ENCODE measurements at places on chromosomes 1 and 21. TPM values are rescaled to one million over a fixed set of nuclear protein-coding genes. Genes with fewer than 3 reads are reported as not detected.

CENPF gene
- 127 TPM for total RNA-seq

ARHGAP30 gene
- 273 TPM for total RNA-seq

TMPRSS15 gene
- not detected for total RNA-seq

THEM5 gene
- not detected for total RNA-seq

SHISAL2A gene
- total RNA-seq: 27.9 TPM

GUCA2A gene
- not detected for total RNA-seq

ACTA1 gene
- total RNA-seq: not detected

CFHR5 gene
- not detected for total RNA-seq

TMIGD3 gene
- total RNA-seq: 0.42 TPM

CDC20 gene
- total RNA-seq: 123 TPM

NR1I3 gene
- total RNA-seq: not detected

TTLL7 gene
- total RNA-seq: 2.3 TPM

CR1L gene
- total RNA-seq: 1.1 TPM

GBP3 gene
- 45.9 TPM for total RNA-seq

SPRR2D gene
- not detected for total RNA-seq

RGS7 gene
- not detected for total RNA-seq

DNA sequence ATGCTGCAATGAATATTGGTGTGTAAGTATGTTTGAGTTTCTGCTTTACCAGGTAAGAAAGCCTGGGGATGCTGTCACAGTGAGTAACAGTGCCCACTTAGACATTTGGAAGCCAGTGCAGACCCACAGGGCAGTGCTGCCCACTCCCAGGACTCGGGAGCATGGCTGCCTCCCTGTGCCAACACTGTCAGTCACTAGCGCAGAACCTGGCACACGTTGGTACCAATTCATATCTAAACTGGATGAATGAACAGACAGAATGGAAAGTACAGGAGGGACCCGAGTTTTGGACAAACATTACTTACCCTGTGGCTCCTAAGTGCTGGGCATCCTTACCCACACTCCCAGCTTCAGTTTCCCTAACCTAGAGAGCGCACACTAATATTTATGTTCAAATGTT, 1.6 kb upstream of the EVA1C start:
- no peak for DNase-seq
- H3K27ac ChIP-seq: peak overlapping the region; percentile 90
- peaks cover 30% of the 10 kb centered on the region for H3K4me1 ChIP-seq
- peak overlapping the region; percentile 92 for H3K4me3 ChIP-seq
- H3K27me3 ChIP-seq: no peaks in the 10 kb centered on the region
- H3K36me3 ChIP-seq: no peaks in the 10 kb centered on the region

DNA sequence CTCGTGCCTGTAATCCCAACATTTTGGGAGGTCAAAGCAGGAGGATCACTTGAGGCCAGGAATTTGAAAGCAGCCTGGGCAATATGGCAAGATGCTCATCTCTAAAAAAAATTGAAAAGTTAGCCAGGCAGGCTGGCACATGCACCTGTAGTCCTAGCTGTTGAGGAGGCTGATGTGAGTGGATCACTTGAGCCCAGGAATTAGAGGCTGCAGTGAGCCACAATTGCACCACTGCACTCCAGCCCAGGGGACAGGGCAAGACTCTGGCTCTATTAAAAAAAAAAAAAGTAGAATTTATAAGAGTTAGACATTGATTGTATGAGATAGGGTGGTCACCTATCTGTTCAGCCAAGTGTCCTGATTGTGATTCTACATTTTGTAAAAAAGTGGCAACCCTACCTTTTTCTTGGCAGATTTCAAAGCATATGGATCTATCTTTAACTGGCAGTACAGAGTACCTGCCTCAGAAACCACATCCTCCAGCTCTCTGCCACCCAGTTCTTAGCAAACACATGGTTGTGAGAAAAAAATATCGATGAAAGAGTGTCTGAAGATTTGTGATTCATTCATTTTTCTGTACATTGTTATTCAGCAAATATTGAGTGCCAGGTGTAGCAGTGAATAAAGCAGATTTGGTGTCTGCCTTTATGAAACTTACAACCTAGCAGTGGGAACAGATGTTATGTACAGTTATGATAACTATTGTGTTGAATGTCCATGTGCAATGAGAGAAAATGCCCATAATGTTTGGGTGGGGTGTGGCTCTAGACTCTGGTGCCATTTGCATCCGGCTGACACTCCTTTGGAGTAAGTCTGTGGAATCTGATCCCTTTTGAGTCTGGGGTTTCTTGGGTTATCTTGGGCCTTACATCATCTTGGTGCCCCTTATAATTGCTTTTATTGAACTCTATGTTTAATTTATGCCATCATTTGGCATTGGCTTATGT, 82.5 kb downstream of the ST3GAL3 start:
- H3K27me3 ChIP-seq: no peaks in the 10 kb centered on the region
- peaks cover 14% of the 10 kb centered on the region for H3K36me3 ChIP-seq
- H3K27ac ChIP-seq: peak overlapping the region; percentile 48
- peaks cover 15% of the 10 kb centered on the region for H3K4me1 ChIP-seq
- peak overlapping the region; percentile 41 for H3K4me3 ChIP-seq

DNA sequence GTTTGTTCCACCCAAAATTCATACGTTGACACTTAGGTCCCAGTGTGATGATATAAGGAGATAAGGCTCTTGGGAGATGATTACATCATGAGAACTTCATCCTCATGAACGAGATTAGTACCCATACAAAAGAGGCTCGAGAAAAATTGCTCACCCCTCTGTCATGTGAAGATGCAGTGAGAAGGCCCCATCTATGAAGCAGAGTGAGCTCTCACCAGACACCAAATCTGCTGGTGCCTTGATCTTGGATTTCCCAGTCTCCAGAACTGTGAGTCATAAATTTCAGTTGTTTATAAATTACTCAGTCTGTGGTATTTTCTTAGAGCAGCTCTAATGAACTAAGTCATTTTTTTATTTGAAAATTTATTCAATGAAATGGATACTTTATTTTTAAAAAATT, 42.6 kb upstream of the USP25 start:
- H3K4me1 ChIP-seq: peaks cover 5% of the 10 kb centered on the region
- H3K27me3 ChIP-seq: peaks cover 6% of the 10 kb centered on the region
- no peak overlapping the region for H3K4me3 ChIP-seq
- no peak for DNase-seq

DNA sequence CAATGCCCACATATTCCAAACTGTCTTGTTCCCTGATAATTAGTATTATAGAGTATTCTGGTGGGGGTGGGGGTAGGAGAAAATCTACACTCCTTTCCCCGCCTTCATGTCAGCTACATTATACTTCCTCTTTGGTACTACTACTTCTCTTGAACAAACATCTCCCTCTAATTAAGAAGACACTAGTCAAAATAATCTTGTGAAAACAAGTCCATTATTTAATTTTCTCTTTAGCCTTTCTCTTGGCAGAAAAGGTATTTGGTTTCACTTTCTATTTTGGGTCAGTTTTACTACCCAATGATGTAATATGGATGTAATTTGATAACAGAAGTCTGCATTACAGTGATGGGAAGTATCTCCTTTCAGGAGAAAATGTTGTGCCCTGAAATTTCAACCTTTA, 22.5 kb downstream of the NTMT2 start:
- H3K4me1 ChIP-seq: peaks cover 5% of the 10 kb centered on the region
- H3K4me3 ChIP-seq: peak overlapping the region; percentile 60
- H3K27ac ChIP-seq: peak overlapping the region; percentile 74
- peaks cover 2% of the 10 kb centered on the region for H3K36me3 ChIP-seq
- no peak for DNase-seq

DNA sequence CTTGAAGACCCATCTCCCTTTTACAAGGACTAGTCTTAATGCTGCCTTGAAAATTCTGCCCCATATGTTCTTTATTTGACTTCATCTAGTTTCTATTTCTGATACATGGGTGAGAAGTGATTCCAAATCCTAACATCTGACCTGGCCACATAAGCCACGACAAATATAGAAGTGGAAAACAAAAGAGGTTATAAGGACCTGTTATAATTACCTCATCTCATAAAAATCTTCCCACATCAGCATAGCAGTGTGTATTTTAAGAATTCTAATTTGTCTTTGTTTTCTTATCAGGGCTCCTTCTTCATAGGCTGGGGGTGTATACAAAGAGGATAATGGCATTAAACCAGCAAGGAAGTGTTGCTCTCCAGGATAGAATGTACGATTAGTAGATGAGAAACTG, 1007.4 kb downstream of the TTLL7 start:
- DNase-seq: no peak
- no peaks in the 10 kb centered on the region for H3K27me3 ChIP-seq
- H3K27ac ChIP-seq: no peak overlapping the region
- no peaks in the 10 kb centered on the region for H3K36me3 ChIP-seq
- no peaks in the 10 kb centered on the region for H3K4me1 ChIP-seq

- DNase-seq: no peak
- peaks cover under 1% of the 10 kb centered on the region for H3K27me3 ChIP-seq
- H3K27ac ChIP-seq: no peak overlapping the region
Observed at GRCh38 chr1:221923929-221924598, 182.2 kb upstream of the DUSP10 start.

DNA sequence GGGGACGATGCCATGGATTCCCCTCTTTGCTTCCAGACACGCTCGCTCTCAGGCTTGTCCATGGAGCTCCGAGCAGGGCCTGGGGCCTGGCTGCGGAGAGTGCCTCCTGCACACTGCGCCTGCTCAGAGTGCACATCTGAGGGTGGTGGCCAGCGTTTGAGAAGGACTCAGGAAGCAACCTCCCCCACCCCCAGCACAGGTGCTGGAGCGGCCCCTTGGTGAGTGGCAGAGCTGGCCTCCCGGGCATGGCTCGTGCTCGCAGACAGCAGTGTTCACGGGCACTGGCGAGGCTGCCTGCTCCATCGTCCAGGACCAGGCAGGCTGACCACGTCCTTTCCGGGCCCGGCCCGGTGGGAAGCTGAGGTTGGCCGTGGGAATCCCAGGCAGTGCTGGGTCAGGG, 2.8 kb downstream of the SPATC1L start:
- H3K36me3 ChIP-seq: no peaks in the 10 kb centered on the region
- peaks cover 6% of the 10 kb centered on the region for H3K27me3 ChIP-seq
- no peak for DNase-seq
- H3K27ac ChIP-seq: no peak overlapping the region

DNA sequence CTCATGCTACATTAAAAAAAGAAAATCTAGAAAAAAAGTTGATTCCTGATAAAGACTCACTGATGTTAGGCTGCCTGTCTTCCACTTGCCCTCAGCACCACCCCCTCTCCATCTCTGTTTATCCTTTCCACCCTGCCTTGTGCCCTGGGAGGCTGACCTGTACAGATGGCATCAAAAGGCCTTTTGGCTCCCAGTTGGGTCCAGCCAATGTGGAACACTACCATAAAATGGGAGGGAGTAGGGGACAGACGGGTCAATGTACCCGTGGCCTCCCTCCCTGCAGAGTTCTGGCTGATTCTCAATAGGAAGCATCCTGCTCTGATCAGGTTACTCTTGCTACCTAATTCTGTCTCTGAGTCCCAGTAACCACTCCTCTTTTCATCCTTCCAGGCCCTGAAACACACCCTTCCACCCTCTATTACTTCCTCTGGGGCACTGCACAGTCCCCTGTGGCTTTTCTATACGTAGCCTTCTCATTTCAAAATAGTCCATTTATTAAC, 300.0 kb downstream of the HHIPL2 start:
- DNase-seq: no peak
- no peaks in the 10 kb centered on the region for H3K27me3 ChIP-seq
- H3K4me3 ChIP-seq: no peak overlapping the region
- H3K27ac ChIP-seq: no peak overlapping the region

DNA sequence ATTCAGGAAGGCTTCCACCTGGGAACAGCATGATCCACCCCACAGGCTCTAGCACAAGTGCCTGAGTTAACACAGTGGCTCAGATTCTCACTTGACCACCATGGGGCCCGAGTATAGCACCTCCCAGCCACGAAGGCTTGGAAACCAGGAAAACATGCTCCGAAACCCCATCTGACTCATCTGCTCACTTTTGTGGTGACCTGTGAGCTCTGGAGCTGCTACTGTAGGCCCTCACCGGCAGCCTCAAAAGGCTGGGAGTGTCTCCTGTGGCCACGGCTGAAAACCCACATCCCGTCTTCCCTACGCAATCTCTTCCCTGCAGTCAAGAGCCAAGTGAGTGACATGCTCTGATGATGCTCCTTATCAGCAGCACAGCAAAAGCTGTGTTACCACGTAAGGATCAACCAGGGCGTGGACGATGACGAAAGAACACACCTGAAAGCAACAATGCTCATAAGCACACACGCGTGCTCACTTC, 81.4 kb downstream of the TGFBR3 start:
- H3K4me3 ChIP-seq: peak overlapping the region; percentile 82
- peaks cover 35% of the 10 kb centered on the region for H3K27me3 ChIP-seq
- H3K4me1 ChIP-seq: peaks cover 37% of the 10 kb centered on the region
- DNase-seq: peak; percentile 75

DNA sequence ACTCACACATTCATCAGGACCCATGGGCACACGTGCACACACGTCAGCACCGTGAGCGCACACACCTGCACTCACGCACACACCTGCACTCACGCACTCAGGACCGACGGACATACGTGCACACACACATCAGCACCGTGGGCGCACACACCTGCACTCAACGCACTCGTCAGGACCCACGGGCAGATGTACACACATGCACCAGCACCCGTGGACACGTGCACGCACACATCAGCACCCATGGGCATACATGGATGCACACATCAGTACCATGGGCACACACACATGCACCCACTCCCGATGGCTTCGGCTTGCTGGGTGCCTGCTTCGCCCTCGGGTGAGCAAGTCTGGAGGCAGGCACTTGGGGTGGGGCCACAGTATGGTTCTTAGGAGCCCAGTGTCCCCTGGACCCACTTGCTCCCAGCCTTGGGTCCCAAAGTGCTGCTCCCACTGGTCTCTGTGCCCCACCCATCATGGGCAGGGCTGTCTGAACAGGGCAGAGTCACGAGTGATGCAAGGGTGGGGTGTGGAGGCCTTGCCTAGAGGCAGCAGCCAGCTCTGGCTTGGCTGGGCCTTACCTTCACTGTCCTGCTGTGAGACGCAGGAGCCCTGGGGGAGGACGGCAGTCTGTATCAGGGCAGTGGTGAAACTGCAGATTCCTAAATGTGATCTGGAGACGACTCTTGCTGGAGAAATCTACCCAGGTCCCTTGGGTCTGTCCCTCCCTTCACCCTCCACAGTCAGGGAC, 49.8 kb downstream of the SKI start:
- no peak for DNase-seq
- peaks cover 14% of the 10 kb centered on the region for H3K36me3 ChIP-seq
- H3K27me3 ChIP-seq: no peaks in the 10 kb centered on the region
- H3K27ac ChIP-seq: no peak overlapping the region

DNA sequence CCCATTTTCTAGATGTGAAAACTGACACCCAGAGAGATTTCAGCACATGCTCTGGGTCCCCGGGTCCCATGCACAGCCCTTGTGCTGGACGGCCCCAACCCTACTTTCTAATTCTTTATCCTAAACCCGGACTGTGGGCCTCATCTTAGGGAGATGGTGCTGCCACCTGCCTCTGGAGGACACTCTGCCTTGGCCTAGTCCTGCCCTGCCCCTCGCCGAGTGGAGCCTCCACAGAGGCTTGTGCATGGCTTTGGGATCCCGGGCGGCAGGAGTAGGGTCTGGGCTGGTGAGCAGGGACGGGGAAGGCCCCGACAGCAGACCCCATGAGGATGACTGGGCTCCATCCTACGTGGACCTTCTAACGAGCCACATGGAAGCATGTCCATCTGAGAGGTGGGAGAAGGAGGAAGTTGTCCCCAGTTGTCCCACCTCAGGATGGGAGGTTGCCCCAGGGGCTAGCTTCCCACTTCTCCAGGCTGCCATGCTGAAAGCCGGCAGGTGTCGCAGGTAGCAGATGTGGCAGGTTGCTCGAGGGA, 12.4 kb downstream of the MX2 start:
- no peak for DNase-seq
- H3K27ac ChIP-seq: no peak overlapping the region
- no peak overlapping the region for H3K4me3 ChIP-seq
- H3K4me1 ChIP-seq: peaks cover 34% of the 10 kb centered on the region

GRCh38 chr1:59747420-59748024, 67.2 kb upstream of the HOOK1 start:
- DNase-seq: no peak
- H3K27ac ChIP-seq: no peak overlapping the region
- no peaks in the 10 kb centered on the region for H3K4me1 ChIP-seq
- H3K27me3 ChIP-seq: no peaks in the 10 kb centered on the region
